Hematopoietic multipotent progenitor cell treated with erythropoietin and hydrocortisone succinate and interleukin-3 and kit ligand, for 8 days (in vitro differentiated cells): ENCODE measurements at places on chromosomes 5 and 9.

DNA sequence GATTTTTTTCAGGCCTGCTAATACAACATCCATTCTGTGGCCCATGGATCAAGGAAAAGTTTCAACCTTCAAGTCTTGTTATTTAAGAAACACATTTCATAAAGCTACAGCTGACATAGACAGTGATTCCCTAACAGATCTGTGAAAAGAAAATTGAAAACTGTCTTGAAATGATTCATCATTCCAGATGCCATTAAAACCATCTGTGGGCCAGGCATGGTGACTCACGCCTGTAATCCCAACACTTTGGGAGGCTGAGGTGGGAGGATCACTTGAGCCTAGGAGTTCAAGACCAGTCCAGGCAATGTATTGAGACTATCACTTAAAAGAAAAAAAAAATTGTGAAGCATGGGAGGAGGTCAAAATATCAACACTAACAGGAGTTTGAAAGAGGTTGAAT, 6.0 kb downstream of the RAPGEF6 start:
- no peak for DNase-seq

DNA sequence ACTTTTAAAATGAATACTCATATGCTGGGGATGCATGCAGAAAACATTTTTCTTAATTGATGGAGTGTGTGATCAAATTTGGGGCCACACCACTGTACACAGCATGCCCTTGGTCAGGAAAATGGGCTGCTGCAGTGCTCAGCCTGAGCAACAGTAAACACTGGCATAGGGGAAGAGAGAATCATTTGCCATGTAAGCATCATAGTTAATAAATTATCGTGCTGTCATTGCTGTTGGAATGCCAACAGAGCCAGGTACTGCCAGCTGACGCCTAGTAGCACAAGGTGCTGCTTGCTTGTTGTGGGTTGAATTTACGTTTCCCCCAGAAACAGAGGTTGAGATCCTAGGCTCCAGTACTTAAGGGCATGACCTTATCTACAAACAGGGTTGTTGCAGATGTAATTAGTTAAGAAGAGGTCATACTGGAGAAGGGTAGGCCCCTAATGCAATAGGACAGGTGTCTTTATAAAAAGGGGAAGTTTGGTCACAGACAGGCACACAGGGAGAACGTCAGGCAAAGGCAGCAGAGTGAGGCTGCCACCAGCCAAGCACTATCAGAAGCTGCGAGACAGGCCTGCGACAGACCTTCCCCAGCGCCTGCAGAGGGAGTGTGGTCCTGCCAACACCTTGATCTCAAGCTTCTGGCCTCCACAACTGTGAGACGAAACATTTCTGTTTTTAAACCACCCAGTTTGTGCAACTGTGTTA, 25.3 kb downstream of the DAP start:
- DNase-seq = no peak

- no peak for DNase-seq
These were observed 13.0 kb downstream of the NREP start for GRCh38 chr5:111743988-111744387.

DNA sequence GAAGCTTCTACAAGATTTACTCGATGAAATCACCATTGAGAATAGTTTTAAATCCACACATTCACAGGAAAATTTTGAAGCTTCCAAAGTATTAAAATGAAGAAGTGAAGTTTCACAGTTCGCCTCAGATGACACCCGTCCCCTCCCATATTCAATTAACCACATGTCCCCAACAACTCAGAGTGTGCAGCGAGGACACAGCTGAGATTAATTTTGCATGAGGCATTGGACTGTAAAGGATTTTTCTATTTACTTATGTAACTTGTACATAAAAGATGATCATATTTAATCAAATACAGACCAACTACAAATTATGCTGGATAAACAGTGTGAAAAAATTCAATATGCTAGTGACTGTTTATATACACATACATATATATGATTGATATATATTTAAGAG, 84.7 kb upstream of the OLFM1 start:
- DNase-seq = no peak

DNA sequence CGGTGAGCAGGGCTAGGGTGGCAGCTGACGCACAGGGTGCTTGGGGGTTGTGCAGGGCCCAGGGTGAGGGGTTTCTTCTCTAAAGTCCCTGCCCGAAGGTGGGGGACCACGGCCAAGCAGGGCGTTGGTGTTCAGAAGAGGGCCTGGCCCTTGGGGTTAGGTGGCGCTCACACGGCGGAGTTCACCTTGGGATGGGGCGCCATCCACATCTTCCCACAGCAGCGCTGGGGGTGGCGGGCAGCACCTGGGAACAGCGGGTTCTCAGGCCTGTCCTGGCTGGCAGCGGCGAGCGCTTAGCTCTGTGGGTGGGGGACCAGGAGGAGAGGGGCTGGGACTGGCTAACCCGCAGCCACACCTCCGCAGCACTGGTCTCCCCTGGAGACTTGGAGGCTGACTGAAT, 6.1 kb downstream of the GPSM1 start:
- no peak for DNase-seq

DNA sequence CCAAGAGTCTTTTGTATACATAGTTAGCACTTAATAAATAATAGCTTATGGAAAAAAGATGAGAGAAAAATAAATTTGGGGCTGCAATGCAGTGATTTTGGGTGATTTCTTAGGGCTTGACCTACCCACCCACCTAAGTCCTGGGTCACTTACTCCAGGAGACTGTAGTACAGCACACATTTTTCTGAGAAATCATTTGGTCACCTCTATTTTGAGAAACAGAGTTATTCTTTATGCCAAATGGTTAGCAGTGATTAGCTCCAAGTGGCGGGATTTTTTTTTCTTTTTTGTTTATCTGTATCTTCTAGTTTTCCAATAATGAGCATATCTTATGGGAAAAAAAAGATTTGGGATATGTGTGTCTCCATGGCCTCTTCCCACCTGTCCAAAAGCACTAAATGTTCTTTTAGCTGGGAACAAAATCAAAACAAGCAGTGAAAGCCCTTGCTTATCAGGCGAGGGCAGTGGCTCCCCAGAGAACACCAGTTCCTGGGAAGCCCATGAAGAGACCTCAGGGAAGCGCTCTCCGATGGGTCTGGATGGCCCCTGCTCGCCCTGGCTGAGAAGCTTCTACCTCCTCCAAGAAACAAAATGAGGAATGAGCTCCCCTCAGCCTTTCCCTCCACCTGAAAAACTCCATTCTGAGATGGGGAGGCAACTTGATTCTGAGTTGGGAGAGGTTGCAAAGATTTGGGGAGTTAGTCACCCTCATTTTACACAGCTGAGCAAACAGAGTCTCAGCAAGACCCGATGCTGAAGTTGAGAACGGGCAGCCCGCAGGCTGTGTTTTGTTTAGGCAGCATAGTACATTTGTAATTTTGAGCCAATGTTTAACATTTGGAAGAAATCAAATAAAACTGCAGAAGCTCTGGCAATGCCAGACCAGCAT, 69.9 kb downstream of the CYFIP2 start:
- no peak for DNase-seq

GRCh38 chr9:31542384-31543055, 841.9 kb upstream of the ACO1 start:
- DNase-seq = peak; percentile 9

GRCh38 chr5:53714667-53715010, 154.2 kb downstream of the NDUFS4 start:
- DNase-seq = no peak

DNA sequence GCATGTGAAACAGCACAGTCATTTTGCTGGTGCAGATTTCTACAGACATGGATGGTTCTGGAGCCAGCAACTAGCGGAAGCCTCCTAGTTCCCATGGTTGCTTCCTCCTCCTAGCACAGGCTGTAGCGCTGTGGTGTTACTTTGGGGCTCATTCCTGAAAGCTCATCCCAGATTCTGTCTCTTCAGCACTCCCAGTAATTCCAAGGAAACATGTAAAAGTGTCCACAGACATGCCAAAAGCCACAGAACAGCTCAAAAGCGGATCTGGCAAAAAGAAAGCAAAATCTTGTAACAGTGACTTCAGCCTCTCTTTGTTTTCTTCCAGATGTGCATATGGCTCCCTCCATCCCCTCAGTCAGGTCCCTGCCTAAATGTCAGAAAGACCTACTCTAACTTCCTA, 144.1 kb downstream of the CEP120 start:
- no peak for DNase-seq

DNA sequence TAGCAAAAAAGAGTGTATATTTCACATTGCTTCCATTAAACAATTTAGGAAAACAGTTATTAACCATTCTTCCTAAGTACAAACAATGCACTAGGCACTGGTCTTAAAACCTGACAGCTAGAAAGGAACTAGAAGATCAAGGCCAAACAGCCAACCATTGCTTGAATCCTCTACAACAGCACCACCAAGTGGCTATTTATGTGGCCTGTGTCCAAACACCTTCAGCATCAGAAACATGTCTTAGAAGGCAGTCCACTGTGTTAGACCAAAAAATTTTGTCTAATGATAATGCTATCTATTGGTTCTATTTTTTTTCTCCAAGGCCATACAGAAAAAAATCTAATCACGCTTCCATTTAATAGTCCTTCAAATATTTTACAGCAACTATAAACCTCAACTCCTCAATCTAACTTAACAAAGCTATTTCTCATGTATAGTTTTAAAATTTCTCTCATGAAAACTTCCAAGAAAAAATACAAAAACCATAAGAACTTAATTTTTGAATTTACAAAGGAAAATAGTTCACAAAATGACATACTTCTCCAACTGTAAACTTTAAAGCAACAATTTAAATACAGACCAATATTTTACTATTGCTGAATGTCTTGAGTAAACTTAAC, 36.1 kb downstream of the CAAP1 start:
- DNase-seq = peak; percentile 78

- DNase-seq = no peak
These were observed 67.4 kb downstream of the UNC13B start for GRCh38 chr9:35229066-35229778.

DNA sequence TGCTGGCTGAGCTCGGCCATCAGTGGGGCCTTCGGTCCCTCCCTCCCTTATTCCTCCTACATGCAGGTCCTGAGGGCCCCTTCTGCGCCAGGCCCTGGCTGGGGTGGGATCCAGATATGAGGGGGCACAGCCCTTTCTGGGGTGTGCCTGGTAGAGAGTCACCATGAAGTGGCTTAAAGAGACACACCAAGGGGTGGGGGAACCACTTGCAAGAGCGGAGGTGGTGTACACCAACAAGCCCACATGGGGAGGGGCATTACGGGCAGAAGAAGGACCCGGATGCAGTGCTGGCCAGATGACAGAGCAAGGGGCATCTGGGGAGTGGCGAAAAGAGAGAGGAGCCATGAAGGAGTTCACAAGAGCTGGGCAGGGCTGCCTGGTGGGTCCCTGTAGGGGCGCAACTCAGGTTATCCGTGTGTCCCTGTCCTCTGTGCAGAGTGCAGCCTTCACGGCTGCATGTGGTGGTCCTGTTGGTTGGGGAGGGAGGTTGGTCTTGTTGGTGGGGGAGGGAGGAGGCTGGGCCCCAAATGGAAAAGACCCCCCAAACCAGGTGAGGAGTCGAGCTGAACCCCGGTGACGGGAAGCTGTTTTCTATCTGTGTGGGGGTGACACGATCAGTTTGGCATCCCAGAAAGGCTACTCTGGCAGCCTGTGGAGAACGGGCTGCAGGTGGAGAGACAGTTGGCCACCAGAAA, 158.1 kb downstream of the DAB2IP start:
- no peak for DNase-seq

GRCh38 chr9:95116808-95117204, 200.7 kb downstream of the FANCC start:
- DNase-seq = no peak

DNA sequence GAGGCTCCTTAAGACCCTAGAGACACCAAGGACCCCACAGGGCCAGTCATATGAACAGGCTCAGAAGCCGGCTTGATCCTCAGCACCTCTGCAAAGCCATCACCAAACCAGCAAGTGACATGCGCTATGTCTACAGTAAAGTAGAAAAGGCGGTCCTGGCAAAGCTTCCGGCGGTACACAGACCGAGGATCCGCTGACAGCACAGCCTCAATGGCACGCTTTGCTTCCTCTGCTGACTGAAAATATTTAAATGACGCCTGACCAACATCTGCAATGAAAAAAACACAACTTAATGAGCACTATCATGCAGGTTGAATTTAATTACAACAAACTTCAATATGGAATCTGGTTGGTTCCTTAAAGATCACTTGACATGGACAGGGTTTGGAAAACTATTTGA, 17.6 kb downstream of the TRMO start:
- DNase-seq = no peak

GRCh38 chr5:74414228-74414627, 226.3 kb downstream of the ENC1 start:
- no peak for DNase-seq

- no peak for DNase-seq
These were observed 11.8 kb upstream of the CHD1 start for GRCh38 chr5:98940581-98940980.

GRCh38 chr5:40238066-40238745, 441.5 kb upstream of the PTGER4 start:
- no peak for DNase-seq

GRCh38 chr9:92639791-92640271, 30.1 kb downstream of the IPPK start:
- DNase-seq = no peak

- DNase-seq = no peak
These were observed 478.5 kb downstream of the RASEF start for GRCh38 chr9:82584349-82584863.

GRCh38 chr5:67002832-67003684, 193.5 kb downstream of the CD180 start:
- DNase-seq = peak; percentile 66

GRCh38 chr5:44935871-44936270, 127.1 kb downstream of the MRPS30 start:
- DNase-seq = no peak

DNA sequence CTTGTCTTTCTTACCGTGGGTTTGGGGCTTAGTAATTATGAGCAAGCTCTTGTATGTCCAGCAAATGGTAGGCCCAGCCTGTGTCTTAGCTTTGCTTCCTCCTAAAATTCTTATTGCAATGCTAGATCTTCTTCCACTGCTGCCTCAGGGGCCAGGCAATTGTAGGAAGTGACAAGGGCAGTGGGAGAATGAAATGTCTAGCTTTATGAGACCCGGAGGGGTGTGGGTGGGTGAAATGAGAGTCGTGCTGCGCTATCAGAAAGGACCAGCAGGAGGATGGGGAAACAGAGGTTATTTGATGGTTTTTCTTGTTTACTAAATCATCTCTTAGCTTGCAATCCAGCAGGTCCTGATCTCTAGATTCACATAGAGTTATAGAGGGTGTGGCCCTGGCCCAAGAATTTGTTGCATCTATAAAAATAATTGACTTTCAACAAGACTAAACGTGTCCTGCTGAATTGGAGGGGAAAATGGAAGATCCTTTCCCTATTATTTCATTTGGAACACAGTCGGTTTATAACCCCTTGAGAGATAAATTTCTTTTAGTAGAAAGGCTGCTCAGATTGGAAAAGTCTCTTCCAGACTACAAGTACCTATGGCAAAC, 43.7 kb downstream of the ZNF366 start:
- no peak for DNase-seq

DNA sequence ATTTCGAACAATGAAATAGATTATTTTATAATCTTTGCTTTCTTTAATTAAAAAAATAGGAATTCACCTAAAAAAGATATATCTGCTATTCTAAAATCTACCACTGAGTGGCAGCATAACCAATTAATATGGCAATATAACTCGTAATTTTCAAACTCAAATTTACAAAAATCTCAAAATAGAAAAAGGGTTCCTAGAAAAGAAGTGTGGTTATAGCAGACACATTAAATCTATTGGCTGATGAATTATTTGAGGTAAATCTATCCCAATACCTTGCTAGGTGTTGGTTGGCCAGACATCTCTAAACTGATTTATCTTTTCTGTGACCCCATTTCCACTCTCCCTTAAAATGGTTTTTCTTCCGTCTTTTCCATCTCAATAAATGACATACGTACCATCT, 30.2 kb upstream of the NRG2 start:
- peak; percentile 25 for DNase-seq
